ENCODE measurements at places on chromosomes 5 and 9. TPM values are rescaled to one million over a fixed set of nuclear protein-coding genes. Genes with fewer than 3 reads are reported as not detected.

Gene CDH9
- not detected for total RNA-seq

Gene CATSPER3
- total RNA-seq = not detected

Gene ECSCR
- total RNA-seq = 12.6 TPM

Gene FBXL7
- 3.4 TPM for total RNA-seq

Gene NR6A1
- 0.45 TPM for total RNA-seq

Gene UBE2D2
- 42.0 TPM for total RNA-seq

Gene PLAC8L1
- total RNA-seq = not detected

Gene EDIL3
- total RNA-seq = 24.7 TPM

Gene CCDC152
- 1.3 TPM for total RNA-seq

Gene INSL6
- not detected for total RNA-seq

Gene GRIA1
- 2.1 TPM for total RNA-seq

Gene GLIPR2
- 105 TPM for total RNA-seq

Gene PRR7
- 2.0 TPM for total RNA-seq

Gene IFNA13
- total RNA-seq = not detected

Gene WHRN
- 1.2 TPM for total RNA-seq

Gene C5orf52
- total RNA-seq = not detected

Gene PCDHB11
- total RNA-seq = 0.70 TPM

Gene BARX1
- total RNA-seq = not detected

Gene ADAMTSL1
- total RNA-seq = 51.2 TPM

Gene TXNDC8
- total RNA-seq = not detected

Gene RANBP6
- total RNA-seq = 21.0 TPM

Gene LECT2
- not detected for total RNA-seq

Gene IL13
- total RNA-seq = not detected

Gene MRPS2
- 11.9 TPM for total RNA-seq

Gene HSDL2
- 55.5 TPM for total RNA-seq

Gene FAM153A
- not detected for total RNA-seq

Gene TEX48
- not detected for total RNA-seq

Gene TLX3
- total RNA-seq = not detected

Measured in smooth muscle cell of the coronary artery (primary cell).